ENCODE measurements at places on chromosomes 13 and 19.

- DNase-seq = peak; percentile 7
Observed at GRCh38 chr13:98576200-98576945, 534 bp downstream of the STK24 start.

DNA sequence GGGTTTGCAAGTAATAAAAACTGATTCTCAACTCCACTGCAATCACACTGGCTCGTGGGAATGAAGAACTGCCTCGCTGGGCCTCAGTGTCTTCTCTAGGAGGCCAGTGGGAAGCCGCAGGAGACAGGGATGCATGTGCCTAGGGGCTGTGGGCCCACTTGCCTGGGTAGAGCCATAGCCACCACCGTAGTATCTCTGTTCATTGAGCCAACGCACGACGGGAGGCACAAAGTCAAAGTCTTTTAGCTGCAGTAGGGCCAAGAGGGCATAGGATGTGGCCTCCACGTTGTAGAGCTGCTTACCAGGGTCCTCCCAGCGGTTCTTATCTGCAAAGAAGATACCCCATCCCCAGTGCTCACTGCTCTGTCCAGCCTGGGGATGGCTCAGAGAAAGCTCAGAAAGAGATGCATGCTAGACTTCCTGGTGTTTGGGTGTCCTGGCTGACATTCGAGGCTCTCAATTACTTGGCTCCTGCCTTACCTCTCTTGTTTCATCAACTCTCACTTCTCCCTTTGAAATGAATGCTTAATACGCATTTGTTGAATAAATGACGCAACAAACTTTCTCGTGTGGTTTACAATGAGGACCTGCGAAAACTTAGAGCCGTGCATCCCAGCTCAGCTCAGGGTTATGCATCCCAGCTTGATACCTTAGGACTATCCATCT lies 16.1 kb upstream of the TNFSF14 start:
- no peak for DNase-seq

DNA sequence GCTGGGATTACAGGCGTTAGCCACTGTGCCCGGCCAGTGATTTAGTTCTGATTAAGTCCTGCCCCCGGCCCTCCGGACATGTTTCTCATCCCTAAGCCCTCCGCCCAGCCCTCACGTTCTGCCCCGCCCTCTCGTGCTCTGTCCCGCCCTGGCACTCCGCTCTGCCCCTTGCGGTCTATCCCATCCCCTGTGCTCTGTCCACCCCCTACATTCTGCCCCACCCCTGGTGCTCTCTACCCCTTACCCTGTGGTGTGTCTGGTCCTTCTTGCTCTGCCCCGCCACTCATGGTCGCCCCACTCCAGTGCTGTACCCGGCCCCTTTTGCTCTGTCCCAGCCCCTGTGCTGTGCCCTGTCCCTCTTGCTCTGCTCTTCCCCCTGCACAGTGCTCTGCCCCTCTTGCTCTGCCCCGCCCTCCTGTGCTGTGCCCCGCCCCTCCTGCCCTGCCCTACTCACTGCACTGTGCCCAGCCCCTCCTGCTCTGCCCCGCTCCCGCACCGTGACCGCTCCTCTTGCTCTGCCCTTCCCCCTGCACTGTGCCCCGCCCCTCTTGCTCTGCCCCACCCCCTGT lies 3.0 kb downstream of the GTPBP3 start:
- no peak for DNase-seq

- DNase-seq = no peak
Observed at GRCh38 chr19:7328647-7329046, 20.1 kb upstream of the ARHGEF18 start.

- DNase-seq = no peak
Observed at GRCh38 chr13:40637643-40638042, 28.8 kb downstream of the FOXO1 start.

- no peak for DNase-seq
Observed at GRCh38 chr13:97380696-97381095, 53.3 kb upstream of the RAP2A start.

DNA sequence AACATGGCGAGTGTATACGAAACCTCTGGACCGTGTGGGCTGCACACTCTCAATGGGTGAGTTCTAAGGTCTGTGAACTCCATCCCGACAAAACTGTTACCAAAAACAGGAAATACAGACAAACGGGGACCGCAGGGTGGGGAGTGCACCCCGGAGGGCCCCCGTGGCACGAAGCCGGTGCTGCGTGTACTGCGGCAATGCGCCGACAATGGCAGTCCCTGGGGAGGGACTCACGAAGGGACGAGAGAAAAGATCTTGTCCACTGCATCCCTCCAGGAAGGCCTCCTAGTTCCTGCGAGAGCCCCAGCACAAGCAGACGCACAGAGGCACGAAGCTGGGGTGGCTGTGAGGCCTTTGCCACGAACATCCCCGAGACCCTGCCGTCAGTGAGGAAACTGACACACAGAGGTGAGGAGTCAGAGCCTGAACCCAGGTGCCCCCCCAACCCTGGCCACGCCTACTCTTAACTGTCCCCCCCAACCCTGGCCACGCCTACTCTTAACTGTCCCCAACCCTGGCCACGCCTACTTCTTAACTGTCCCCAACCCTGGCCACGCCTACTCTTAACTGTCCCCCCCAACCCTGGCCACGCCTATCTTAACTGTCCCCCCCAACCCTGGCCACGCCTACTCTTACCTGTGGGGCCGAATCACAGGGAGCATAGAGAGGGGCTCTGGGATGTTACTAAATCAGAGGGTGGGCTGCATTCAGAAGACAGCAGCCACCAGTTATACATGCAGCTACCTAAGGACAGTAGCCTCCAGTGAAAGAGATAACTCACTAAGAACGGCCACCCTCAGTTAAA lies 4.2 kb downstream of the MED16 start:
- no peak for DNase-seq

DNA sequence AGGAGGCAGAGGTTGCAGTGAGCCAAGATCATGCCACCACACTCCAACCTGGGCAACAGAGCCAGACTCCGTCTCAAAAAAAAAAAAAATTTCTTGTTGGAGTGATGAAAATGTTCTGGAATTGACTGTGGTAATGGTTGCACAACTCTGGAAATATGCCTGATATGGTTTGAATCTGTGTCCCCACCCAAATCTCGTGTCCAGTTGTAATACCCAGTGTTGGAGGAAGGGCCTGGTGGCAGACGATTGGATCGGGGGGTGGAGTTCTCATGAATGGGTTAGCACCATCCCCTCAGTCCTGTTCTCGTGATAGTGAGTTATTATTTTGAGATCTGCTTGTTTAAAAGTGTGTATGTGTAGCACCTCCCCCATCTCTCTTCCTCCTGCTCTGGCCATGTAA lies 41.1 kb upstream of the MAP3K10 start:
- DNase-seq = no peak

GRCh38 chr19:50315773-50316448 lies 13.3 kb downstream of the KCNC3 start:
- DNase-seq = peak; percentile 49

GRCh38 chr19:47427241-47428176 lies 8.2 kb upstream of the MEIS3 start:
- peak; percentile 47 for DNase-seq

DNA sequence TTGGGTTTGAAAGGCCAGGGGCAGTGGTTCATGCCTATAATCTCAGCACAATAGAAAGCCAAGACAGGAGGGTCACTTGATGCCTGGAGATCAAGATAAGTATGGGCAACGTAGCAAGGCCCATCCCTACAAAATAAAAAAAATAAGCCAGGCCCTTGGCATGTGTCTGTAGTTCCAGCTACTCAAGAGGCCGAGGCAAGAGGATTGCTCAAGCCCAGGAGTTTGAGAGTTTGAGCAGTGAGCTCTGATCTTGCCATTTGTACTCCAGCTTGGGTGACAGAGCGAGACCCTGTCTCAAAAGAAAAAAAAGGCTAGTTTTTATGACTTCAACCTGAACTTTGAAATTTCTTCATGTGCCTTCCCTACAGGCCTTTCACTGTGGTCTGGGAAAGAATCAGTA lies 5.2 kb upstream of the ZNF480 start:
- DNase-seq = no peak

DNA sequence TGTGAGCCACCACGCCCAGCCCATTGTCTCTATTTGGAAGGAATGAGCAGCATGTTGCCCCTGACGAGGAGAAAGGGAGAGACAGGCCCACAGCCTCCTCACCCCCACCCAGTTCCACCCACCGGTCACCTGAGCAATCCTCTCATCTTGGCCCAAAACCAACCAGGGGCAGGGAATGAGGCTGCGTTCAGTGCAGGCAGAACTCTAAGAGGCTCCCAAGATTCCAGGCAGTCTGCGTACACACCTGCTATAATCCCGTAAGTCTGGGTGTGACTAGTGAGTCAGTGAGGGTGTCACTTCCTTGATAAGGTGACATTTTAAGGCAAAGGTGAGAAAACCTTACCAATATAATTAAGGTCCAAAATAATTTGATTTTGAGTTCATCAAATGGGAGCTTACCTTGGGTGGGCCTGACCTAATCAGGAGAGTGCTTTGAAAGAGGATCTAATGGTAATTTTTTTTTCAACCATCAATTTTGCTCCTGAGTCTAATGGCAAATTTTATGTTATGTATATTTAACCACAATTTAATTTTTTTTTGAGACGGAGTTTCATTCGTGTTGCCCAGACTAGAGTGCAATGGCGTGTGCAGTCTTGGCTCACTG lies 26.9 kb upstream of the KLF2 start:
- DNase-seq = no peak

DNA sequence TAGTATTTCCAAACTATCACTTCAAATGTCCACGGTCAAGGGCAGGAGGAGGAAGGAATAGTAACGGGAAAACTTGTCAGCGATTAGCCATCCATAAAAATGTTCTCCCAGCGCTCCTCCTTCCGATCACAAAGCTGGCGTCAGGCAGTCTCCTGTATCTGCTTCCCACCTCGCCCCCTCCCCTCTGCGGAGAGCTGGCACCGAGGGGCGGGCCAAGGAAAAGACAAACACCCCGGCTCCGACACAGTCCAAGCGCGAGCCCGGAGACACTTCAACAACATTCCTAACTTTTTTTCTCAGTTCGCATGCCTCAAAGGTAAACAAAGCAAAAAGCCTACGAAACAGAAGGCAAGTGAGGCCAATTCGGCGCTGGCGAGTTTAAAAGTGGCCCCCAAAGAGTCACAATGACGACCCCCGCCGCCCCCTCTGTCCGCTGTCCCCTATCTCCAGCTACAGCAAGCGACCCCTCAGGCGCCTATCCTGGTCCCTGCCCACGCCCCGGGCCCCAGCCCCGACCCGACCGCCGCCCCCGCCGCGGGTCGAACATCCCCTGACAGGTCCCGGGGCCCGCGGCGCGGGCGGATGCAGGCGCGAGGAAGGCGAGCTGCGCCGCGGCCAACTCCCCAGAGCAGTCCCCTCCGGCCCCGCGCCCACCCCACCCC lies 736 bp downstream of the SMAD9 start:
- DNase-seq = peak; percentile 29

DNA sequence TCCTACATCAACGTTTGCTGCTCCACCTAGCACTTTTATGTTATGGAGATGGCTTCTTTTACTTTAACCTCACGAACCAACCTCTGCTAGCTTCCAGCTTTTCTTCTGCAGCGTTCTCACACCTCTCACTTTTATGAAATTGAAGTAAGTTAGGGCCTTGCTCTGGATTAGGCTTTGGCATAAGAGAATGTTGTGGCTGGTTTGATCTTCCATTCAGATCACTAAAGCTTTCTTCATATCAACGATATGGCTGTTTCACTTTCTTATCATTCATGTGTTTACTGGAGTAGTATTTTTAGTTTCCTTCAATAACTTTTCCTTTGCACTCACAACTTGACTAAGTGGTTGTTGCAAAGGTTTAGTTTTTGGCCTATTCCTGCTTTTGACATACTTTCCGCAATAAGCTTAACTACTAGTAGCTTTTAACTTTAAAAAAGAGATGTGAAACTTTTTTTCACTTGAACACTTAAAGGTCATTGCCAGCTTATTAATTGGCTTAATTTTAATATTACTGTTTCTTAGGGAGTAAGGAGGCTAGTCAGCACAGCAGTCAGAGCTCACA lies 60.0 kb upstream of the SPRY2 start:
- no peak for DNase-seq
